ENCODE measurements at places on chromosomes 7 and 10.
A peak's percentile ranks its signal among the peaks of the same experiment; 100 is the strongest.

GRCh38 chr10:119253433-119254174 is 46.2 kb downstream of the GRK5 start:
- no peak for DNase-seq

- no peak for DNase-seq
These were observed 145.4 kb downstream of the SNX10 start for GRCh38 chr7:26437003-26437532.

DNA sequence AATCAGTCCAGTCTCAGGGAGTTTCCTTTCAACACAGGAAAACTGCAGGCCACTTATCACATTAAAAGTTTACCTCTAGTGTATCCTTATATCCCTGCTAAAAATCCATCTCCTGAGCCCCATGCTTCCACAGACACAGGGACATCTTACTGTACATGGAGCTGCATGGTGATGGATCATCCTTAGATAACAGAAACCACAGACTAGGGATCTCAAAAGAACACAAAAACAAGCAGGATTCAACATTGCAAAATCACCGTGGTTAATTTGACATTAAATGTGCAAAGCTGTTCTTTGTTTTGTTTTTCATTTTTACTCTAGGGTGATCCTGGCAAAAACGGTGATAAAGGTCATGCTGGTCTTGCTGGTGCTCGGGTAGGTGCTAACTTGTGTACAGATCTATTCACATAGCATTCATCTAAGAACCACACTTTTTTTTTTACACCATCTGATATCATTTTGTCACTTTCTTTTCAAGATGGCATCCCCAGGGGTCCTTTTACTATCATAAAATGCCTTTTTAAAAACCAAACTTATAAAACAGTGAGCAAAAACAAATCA is 18.1 kb downstream of the COL1A2 start:
- no peak for DNase-seq

GRCh38 chr7:97460433-97460832 is 271.5 kb upstream of the TAC1 start:
- no peak for DNase-seq

DNA sequence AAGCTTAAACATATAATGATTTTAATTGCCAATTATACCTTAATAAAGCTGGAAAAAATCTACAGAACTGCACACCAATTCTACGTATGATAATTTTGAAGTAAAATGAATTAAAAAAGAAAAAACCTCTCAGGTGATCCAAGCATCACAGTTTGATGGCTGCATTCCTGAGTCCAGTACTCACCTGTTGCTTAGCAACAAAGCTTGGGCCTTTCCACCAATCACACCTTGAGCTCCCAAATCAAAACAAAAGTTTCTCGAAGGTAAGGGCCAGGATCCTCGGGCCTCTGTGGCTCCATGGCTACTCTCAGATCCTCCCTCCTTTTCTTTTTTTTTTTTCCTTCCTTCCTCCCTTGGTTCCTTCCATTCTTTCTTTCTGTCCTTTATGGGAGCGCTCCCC is 137.2 kb upstream of the PCBD1 start:
- DNase-seq, result no peak

DNA sequence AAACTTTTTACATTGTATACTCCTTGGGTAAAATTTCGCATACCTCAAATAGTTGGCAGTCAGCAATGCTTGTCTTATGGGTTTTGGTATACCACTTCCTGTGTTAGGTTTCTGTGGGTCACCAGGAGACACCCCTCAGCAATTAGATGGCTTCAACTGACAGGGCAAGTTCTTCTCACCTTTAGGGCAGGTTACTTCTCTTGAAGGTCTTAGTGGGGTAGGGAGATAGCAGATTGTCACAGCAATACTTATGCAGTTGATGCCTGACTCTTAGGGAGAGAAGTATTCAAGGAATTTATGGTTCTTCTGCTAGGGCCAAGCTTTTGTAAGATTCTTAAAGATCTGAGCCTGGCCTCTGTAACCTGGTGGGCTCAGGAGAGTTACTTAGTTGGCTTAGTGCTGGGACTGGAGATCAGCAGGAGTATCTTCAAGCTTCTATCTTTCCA is 42.9 kb downstream of the MKLN1 start:
- no peak for DNase-seq

DNA sequence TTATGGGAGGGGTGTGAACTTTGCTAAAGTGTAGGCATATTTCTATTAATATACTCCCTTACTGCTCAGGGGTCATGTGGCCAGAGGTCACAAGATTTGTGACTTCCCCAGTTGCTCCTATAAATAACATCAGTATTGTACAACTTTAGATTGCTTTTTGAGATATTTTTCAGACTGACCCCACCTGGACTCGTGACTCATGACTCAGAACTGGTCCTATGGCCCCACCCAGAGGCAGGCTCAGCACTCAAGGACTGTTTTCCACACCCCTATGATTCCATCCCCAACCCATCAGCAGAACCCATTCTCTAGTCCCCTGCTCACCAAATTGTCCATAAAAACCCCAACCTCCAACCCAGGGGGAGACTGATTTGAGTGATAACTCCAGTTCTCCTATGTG is 2.7 kb upstream of the CUL2 start:
- no peak for DNase-seq

- DNase-seq, result no peak
These were observed 126.6 kb upstream of the GNAI1 start for GRCh38 chr7:80008039-80008438.

GRCh38 chr7:35714862-35715261 is 19.9 kb upstream of the HERPUD2 start:
- DNase-seq, result no peak

DNA sequence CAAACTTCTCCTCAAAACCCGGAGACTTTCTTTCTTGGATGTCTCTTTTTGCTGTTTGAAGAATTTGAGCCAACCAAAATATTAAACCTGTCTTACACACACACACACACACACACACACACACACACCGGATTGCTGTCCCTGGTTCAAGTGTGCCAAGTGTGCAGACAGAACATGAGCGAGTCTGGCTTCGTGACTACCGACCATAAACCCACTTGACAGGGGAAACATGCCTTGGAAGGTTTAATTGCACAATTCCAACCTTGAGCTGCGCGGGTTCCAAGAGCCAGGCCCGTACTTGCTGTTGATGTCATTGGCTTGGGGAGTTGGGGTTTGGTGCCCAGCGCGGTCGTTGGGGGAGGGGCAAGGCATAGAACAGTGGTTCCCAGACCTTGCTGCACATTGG is 1.7 kb downstream of the EGFR start:
- no peak for DNase-seq

DNA sequence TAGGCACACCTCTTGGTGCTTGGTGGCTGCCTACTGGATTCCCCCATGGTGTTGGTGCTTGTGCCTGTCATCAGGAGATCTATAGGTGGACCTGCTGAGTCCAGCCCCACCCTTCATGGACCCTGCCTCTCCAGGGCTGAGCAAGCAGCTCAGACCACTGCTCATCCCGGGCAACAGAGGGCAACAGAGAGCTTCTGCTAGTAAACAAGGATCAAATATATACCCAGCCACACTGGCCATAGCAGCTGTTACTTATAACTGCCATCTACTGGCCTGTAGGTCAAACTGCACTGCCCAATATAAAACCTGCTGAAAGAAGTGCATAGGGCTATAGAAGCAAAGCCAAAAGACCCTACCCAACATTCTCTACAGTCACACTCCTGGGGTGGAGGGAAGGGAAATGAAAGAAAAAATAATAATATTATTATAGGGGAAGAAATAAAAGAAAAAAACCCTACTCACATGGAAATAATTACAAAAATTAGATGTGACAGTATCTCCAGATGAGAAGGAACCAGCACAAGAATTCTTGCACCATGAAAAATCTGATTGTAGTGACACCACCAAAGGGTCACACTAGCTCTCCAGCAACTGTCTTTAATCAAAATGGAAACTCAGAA is 54.9 kb upstream of the ZNF800 start:
- DNase-seq, result peak; percentile 1

DNA sequence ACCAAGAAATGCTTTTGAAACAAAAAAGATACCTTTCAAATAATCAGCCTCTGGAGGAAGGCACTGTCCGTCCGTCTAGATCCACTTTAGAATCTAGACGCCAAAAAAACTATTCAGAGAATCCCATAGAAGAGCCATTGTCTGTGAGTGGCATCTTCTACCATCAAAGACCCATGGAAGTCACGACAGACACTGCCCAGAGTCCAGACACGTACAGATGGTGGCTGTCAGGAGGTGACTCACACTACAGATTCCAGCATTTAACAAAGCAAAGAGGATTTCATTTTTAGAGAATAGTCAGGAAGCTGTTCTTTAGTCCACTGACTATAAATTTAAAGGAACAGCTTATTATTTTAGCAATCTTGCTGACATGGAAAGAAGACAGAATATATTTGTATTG is 11.7 kb downstream of the C1QL3 start:
- DNase-seq, result no peak

DNA sequence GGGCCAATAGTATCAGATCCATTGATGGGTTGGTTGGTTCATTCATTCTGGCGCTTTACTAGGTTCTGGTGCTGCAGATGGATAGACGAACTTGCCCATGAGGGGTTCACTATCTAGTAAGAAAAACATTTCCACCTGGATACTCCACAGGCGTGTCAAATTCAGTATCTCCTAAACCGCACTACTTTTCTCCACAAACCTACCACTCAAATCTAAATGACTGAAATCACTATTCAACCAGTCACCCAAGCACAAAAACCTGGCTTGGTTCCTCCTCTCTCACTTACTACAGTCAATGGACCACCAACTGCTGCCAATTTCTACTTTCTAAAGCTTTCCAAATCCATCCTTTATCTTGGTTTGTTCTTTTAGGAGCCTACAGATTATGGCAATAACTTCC is 572 bp downstream of the AGK start:
- DNase-seq, result no peak

DNA sequence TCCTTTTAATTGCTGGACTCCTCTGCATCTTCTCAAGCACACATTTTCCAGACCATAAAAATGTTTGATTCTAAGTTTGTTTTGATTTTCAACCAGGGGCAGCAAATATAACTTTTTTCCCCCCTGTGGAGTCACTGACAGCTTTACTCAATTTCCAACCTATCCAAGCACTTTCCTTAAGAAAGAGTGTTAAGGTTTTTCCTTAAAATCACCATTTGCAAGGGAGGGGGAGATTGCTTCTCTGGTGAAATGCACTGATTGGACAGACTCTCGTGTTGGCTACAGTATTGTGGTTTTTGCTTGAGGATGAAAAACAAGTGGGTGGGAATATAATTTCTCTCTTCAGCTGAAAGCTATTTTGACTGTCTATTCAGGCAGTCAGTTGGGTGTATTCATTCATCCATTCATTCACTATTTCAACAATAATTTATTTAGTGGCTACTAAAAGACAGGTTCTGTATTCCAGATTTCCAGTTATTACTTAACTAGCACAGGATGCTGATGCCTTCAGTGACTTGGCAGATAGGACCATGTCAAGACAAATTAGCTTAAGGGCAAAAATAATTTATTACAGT is 146.3 kb downstream of the BAMBI start:
- no peak for DNase-seq

DNA sequence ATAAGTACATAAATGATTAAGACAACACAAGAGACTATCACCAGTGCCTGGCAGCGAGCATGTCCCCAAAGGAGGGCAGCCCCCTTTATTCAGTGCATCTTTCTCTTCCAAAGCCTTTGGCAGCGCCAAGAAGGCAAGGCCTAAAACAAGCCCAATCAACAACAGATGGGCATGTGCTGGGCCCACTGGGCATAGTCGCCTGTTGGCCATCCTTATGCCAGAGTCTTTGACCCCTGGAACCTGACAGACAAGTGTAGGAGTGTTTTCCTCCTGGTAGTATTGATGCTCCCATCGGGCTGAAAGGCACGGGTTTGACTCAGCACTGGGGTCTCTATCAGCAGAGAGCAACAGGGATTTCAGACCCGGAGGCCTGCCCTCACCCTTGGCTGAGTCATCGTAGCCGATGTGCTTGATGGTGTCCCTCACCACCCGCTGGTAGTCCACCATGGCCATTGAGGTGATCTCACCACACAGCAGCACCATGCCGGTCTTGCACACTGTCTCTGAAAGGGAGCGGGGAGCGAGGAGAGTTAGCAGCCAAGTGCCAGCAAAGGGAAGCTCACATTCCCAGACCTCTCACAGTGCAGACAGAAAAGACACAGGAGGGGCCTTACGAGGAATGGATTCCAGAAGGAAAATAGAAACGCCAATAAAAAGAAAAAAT is 5.8 kb downstream of the MAT1A start:
- DNase-seq, result no peak

DNA sequence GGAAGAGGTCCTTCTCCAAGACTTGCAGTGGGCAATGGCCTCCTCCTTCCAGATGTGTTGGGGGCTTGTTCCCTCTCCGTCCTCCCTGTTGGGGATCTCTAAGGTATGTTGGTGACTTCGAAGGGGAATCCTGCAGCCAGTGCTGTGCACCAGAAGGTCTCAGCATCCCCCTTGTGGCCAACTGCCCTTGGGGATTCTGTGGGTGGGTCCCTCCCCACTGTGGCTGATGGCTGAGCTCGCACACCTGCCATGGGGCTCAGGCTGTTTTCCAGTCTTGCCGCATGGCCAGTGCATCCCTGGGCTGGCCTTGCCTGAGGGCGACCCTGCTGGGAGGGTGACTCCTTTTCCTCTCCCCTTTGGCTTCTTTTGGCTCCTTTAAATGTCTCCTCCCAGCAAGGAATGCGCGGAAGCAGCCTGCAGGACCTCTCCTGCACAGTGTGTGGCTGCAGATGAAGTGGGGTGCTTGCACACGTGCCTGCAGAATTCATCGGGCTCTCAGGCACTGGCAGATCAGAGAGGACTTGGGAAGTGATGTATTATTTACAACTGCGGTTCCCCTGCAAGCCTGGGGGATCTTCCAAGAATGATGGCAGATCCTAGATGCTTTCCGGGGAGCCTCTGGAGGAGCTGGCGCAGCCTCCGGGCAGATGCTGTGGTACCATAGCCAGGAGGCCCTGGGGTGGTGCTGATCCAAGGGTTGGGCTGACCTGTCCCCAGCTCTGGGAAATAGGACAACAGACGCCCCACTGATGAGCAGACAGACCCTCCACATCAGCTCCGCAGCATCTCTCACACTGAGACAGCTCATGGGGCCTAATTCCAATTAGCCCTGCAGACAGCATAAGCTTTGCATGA is 410.0 kb downstream of the TCERG1L start:
- DNase-seq, result no peak

- DNase-seq, result no peak
These were observed 58.6 kb upstream of the BAIAP2L1 start for GRCh38 chr7:98459529-98459928.

Data from NCI-H446 treated with DMSO at 0.1 percent for 48 hours (cell line).